ENCODE measurements at places on chromosomes 1 and 21.

DNA sequence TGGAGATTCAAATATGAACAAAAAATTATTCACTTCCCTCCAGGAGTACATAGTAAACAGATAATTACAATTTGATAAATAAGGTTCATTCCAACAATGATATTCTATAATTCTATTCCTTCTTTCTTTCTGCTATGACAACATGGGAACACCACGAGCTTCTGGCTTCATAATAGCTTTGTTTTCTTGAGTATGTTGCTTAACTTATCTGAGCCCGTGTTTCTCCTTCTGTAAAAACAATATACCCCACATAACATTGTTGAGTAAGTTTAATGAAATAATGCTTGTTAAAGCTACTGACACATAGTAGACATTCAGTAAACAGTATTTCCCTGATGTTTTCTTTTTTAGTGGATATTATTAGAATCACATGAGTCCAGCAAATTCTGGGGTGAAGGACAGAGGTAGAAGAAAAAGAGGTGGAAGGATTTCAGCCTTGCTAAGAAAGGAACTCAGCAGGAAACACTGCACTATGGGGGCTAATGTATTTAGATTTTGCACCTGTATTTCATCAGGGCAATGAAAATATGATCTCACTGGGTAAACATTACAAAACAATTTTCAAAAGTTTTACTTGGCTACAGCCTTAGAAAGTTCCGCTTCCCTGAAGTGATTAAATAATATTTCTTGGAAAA, 430.8 kb upstream of the C1orf87 start:
- no peak for DNase-seq

GRCh38 chr1:109826930-109827349, 63.2 kb upstream of the EPS8L3 start:
- DNase-seq, result no peak

- DNase-seq, result no peak
These were observed 221.2 kb upstream of the USP25 start for GRCh38 chr21:15508554-15508953.

GRCh38 chr1:220301630-220302029, 29.4 kb upstream of the RAB3GAP2 start:
- DNase-seq, result no peak

DNA sequence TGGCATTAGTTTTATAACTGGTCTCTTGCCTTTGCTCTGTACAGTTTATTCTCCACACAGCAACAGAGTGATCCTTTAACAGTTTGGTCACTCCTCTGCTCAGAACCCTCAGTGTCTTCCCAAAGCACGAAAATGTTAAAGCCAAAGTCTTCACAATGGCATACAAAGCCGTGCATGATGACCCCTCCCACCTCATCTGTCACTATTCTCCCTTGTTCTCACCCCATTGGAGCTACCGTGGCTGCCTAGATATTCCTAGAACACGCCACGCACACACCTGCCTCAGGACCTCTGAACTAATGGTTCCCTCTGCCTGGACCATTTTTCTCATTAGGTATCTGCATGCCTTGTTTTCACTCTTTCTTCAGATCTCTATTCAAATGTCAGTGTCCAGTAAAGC, 8.6 kb upstream of the SEMA4A start:
- DNase-seq, result no peak

- DNase-seq, result no peak
These were observed 27.8 kb downstream of the CCDC185 start for GRCh38 chr1:223421025-223421424.
